ENCODE measurements at places on chromosomes 2 and 18. TPM values are rescaled to one million over a fixed set of nuclear protein-coding genes. Genes with fewer than 3 reads are reported as not detected.

Gene METTL8
- 15.5 TPM for total RNA-seq

Gene SOX11
- 312 TPM for total RNA-seq

Gene INHA
- total RNA-seq = not detected

Gene POTEF
- not detected for total RNA-seq

Gene GPR75
- 15.0 TPM for total RNA-seq

Gene REG3G
- not detected for total RNA-seq

Gene KCNIP3
- total RNA-seq = 3.0 TPM

Gene MAP3K19
- total RNA-seq = 1.7 TPM

Gene POTEI
- total RNA-seq = under 0.01 TPM
